ENCODE measurements at places on chromosomes 1 and 21. TPM values are rescaled to one million over a fixed set of nuclear protein-coding genes. Genes with fewer than 3 reads are reported as not detected.

GRCh38 chr21:17650292-17650691 lies 37.6 kb upstream of the BTG3 start:
- no peak for DNase-seq

GRCh38 chr1:241311056-241311746 lies 45.8 kb downstream of the RGS7 start:
- DNase-seq, result no peak

Gene TCHH
- total RNA-seq, result 0.04 TPM

Gene NPPA
- 98,870 TPM for total RNA-seq

GRCh38 chr1:61950418-61950817 lies 208.1 kb downstream of the PATJ start:
- no peak for DNase-seq

Gene AADACL3
- not detected for total RNA-seq

Gene CSF1
- 31.4 TPM for total RNA-seq

DNA sequence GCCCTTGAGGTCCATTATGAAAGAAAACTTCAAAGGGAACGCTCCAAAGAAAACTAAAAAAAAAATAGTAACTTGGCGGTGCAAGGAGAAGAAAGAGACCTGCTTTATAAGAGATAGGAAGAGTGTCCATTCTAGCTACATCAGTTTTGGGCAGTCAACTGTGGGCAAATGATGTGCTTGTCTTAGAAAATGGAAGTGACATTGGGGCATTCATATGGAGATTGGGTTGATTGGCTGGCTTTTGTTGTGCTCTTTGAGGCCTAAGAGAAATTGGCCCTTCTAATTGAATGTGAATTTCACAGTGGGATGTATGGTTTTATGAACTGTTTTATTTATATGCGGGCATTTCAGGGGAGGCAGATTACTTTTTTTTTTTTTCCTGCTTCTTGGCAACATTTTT lies 13.2 kb downstream of the PPP1R12B start:
- no peak for DNase-seq

Gene OVAAL
- 2.0 TPM for total RNA-seq

DNA sequence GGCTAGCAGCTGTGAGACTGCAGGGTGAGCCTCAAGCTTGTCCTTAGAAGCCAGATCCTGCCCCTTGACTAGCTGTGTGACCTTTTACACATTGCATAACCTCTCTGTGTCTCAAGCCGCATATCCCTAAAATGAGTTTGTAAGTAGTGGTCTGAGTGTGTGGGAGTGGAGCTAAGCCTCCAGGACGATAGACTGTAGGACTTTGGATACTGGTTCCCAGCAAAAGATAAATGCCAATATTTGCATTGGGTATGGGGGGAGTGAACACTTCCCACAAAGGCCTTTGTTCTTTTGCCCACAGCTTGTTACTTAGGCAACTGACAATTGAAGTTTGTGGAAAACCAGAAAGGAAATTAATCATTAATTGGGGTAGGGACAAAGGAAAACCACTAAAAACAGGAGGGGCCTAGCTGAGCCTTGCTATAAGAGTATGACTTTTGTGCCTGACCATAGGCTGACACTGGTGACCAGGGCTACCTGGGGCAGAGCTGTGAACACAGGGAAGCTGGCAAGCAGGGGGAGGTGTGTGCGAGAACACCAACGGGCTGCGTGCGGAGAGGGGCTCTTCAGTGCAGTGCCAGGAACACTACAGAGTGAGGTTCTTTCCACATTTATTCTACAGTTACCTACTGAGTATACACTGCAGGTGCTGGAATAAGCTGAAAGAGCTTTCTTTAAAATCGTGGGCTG lies 102.4 kb upstream of the ETV3 start:
- DNase-seq, result no peak

Gene PPIAL4G
- not detected for total RNA-seq

GRCh38 chr1:3469849-3470649 lies 15.6 kb downstream of the ARHGEF16 start:
- DNase-seq, result no peak

Gene TLCD4
- 42.3 TPM for total RNA-seq

Gene KCNA3
- total RNA-seq, result 1.5 TPM

DNA sequence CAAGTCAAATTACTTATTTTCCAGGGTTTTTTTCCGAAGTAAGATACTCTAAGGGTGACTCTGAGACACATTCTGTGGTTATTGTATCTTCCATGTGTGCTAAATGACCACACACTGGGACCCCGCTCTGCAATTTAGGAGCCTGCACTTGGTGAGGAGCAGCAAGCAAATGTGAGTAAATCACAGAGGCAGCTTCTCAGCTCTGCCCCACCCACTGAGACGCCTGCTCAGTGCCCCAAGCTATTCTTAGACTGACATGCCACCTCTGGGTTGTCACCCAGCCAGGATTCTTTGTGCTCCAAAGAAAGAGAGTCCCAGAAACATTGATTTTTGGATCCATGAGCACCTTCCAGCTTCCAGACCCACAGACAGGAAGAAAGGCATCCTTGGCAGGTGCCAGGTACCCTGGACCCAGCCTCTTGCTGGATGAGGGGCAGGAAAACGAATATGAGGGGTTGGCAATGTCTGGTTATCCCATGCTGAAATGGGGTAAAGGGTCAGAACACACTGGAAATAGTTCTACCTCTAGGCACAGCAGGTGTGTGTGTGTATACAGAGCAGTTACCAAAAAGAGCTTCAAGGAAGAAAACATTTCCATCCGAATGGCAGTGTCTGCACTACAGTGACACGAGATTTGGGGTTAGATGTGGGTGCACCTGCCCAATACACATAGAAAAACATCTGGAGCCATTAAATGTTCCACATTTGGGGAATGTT lies 41.2 kb downstream of the TNR start:
- no peak for DNase-seq

Gene RNU1-4
- total RNA-seq, result not detected

Gene TNFRSF9
- not detected for total RNA-seq

Gene SLC37A1
- total RNA-seq, result 5.0 TPM

Gene WNT3A
- total RNA-seq, result not detected

DNA sequence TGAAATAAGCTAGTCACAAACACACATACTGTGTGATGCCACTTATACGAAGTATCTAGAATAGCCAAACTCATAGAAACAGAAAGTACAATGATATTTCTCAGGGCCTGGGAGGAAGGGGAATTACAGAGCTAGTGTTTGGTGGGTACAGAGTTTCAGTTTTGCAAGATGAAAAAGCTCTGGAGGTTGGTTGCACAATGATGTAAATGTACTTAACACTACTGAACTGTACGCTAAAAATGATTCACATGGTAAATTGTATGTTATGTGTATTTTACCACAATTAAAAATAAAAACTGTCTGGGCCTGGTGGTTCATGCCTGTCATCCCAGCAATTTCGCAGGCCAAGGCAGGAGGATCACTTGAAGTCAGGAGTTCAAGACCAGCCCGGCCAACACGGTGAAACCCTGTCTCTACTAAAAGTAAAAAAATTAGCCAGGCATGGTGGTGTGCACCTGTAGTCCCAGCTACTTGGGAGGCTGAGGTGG lies 15.3 kb upstream of the FHAD1 start:
- no peak for DNase-seq

DNA sequence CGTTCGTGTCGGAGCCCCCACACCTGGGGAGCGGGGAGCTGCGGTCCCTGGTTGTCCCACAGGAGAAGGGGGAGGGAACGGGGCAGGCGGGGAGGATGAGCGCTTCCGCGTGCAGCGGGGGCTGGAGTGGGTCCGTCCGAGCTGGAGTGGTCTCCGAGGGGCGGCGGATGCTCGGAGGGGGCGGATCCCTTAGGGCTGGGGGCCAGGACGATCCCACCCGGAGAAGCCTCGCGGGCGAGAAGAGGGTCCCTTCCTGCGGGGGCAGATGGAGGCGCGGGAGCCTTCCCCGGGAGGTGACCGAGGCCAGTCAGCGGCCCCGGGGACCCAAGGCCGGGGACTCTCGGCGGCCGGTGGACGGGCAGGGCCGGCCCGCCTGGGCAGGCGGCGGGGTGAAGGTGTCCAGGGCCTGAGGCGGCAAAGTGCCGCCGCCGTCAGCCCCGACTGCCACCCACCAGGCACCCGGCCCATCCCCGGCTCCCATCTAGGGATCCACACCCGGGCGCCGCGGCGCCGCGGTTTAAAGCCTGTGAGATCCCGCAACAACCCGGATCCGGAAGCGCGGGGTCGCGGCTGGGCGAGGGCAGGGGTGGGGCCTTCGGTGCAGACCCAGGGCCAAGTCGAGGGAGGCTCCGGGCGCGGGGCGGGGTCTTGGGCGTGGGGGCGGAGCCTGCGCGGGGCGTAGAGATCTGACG lies 5.3 kb upstream of the CCDC27 start:
- peak; percentile 88 for DNase-seq

- no peak for DNase-seq
These were observed 31.6 kb downstream of the TEX35 start for GRCh38 chr1:178544531-178544930.

Data from right atrium auricular region (tissue), 2 donors.